Mammary microvascular endothelial cell (primary cell): ENCODE measurements at places on chromosomes 4 and X. TPM values are rescaled to one million over a fixed set of nuclear protein-coding genes. Genes with fewer than 3 reads are reported as not detected.

Gene ASB5
- total RNA-seq, result not detected in 2 replicates

Gene CLTRN
- 0.07 and 0.10 TPM in 2 replicates for total RNA-seq

Gene FAAH2
- total RNA-seq, result 0.64 TPM in 1 of 2 replicates, not detected in the other

Gene PNMA6A
- total RNA-seq, result 0.20 and 1.3 TPM in 2 replicates

Gene MXRA5
- not detected in 2 replicates for total RNA-seq

Gene MRFAP1L1
- 35.1 and 44.1 TPM in 2 replicates for total RNA-seq

Gene NPY2R
- total RNA-seq, result not detected in 2 replicates

Gene ANAPC10
- total RNA-seq, result 24.0 and 24.5 TPM in 2 replicates

Gene GALNTL6
- total RNA-seq, result not detected in 2 replicates

Gene RHOXF1
- total RNA-seq, result not detected in 2 replicates

Gene CLDN34
- 1.3 TPM in 1 of 2 replicates, not detected in the other for total RNA-seq
